Stimulated activated CD8-positive, alpha-beta memory T cell treated with anti-CD3 and anti-CD28 coated beads, Interleukin-4, amount 100 ng/mL, for 1 hour (primary cell): ENCODE measurements at places on chromosomes 16 and 17.

- no peak for DNase-seq
Observed at GRCh38 chr17:17425591-17425990, 51.2 kb upstream of the MED9 start.

- no peak for DNase-seq
Observed at GRCh38 chr17:44977065-44977464, 9.0 kb upstream of the C1QL1 start.

DNA sequence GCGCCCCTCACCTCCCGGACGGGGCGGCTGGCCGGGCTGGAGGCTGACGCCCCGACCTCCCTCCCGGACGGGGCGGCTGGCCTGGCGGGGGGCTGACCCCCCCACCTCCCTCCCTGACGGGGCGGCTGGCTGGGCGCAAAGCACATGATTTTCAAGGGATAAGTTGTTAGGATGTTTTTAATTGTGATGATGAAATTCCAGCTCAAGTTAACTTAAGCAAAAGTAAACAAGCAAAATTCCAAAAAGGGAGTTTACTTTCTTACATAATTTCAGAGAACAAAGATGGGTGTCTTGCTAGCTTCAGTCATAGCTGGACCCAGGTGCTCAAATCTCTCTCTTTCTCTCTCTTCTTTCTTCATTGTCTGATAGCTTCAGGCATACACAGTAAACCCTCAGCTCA is 33.6 kb upstream of the MED9 start:
- no peak for DNase-seq

DNA sequence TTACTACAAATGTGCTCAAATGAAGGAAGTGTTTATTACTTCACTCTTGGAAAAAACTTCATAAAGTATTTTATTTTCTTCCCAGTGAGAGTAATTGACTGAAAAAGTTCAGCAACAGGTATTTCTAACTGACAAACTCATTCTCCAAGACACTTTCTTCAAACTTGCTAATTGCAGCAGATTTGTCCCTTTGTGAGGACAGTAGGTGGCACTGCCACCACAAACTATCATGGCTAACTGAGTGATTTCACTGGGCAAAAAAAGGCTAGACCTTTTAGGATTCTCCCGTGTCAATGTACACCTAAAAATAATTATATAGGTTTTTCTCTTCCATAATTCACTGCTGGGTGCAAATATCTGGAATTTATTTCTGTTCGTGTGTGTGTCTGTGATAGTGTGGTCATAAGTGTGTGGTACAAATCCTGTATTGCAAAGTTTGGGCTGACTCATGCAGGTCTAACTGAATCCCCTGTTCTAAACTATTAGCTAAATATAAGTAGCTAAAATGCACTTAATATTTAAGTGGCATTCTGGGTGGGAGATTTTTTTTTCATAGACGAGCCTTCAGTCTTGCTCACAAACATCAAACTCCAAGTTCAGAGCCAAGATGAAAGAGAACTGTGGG is 3.9 kb downstream of the HS3ST3A1 start:
- DNase-seq: peak; percentile 6

DNA sequence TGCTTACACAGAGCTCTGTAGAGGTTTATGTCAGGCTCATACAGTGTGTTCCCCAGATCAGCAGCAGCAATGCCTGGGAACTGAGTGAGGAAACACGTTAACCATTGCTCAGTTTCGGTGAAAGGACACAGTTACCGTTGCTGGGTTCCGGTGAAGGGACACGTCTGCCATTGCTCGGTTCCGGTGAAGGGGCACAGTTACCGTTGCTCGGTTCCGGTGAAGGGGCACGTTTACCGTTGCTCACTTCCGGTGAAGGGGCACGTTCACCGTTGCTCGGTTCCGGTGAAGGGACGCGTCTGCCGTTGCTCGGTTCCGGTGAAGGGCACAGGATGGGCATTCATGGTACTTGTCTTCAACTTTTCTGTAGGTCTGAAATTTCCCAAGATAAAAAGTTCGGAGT is 81.7 kb downstream of the MRM3 start:
- no peak for DNase-seq

- no peak for DNase-seq
Observed at GRCh38 chr17:55710410-55710809, 12.3 kb downstream of the TMEM100 start.

- peak; percentile 41 for DNase-seq
Observed at GRCh38 chr16:70653809-70654771, 7.7 kb downstream of the IL34 start.

DNA sequence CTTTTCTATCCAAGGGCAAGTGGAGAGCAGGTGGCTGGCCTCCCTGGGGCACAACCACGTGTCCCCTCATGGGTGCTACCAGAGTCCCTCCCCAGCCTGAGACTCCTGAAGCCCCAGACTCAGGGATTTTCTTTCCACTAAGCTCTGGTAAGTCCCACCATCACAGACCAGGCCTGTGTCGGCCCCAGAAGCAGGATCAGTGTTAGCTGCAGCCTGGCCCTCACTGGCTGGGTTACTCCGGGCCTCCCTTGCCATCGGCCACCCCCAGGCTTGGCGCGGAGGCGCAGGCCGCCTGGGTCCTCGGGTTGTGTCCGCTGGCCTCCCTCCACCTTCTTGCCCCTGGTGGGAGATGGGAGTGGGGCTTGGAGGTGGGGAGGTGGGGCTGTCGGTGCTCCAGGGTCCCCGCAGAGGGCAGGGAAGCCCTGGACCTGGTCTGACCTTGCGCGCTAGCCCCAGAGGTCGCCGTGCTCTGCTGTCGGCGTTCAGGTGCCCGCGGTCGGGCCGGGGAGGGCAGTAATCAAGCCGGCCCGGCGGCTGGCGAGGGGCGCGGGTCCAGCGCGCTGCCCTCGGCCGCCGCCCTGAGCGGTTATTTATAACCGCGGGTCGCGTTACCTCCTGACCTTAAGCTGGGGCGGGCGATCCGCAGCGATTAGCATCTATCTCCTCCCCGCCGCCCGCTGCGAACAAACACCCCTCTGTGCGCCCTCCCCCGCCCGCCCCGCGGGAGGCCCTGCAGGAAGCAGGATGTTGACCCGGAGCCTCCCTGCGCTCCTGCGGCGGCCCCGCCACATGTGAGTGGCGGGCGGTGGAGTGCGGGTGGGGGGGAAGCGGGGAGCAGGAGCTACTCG is 78.1 kb upstream of the TOB1 start:
- peak; percentile 40 for DNase-seq

- no peak for DNase-seq
Observed at GRCh38 chr17:35568561-35568960, 7.9 kb upstream of the SLFN14 start.

DNA sequence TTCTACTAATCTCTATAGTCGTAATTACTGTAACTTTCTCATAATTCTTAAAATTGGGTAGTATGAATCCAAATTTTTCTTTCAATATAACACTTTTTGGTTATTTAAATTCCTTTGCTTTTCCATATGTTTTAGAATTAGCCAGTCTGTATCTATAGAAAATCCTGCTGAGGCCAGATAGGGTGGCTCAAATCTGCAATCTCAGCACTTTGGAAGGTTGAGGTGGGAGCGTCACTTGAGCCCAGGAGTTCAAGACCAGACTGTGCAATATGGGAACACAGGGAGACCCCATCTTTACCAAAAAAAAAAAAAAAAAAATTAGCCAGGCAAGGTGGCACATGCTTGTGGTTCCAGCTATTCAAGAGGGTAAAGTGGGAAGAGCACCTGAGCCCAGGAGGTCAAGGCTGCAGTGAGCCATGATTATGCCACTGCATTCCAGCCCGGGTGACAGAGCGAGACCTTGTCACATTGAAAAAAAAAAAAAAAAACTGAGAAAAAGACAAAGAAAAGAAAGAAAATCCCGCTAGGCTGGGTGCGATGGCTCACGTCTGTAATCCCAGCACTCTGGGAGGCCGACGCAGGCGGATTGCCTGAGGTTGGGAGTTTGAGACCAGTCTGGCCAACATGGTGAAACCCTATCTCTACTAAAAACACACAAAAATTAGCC is 9.3 kb downstream of the TERF2 start:
- no peak for DNase-seq

DNA sequence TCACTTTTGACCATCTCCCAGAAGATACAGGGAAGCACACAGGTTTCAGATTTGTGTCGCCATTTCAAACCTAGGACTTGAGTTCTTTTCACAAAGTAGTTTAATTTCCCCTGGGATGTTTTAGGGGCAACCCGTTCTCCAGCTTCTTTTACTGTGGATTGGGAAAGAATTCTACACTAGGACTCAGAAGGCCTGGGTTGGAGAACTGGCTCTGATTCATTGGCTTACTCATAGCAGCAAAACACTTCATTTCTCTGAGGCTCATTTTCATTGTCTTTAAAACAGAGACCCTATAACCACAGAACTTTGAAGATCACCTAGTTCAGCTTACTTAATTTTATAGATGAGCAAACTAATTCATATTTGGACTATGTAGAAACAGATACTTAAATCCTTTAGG is 175.9 kb upstream of the SALL1 start:
- no peak for DNase-seq

- no peak for DNase-seq
Observed at GRCh38 chr16:78906135-78906534, 694.4 kb downstream of the MAF start.

GRCh38 chr16:89363621-89364393 is 126.6 kb downstream of the ANKRD11 start:
- no peak for DNase-seq

DNA sequence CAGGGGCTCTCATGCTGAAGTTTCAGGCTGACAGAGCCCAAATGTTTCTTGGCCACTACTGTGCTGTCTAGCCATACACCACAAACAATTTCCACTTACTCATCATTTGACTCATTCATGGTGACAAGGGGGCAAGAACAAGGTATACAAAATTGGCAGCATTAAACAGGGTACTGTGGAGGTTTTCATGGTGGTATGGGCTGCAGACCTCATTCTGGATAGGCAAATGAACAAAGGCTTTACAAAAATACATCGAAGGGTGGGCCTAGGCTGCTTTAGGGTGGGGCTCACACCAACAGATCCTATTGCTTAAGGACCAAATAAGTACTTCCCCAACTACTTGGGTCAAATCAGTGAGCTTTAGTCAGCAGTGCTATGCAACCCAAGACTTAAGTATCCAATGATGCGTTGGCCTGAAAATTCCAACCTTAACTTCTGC is 53.0 kb downstream of the N4BP1 start:
- DNase-seq: no peak

GRCh38 chr17:30530346-30531025 is 53.3 kb downstream of the GOSR1 start:
- DNase-seq: no peak

- DNase-seq: no peak
Observed at GRCh38 chr16:12535535-12536411, 267.9 kb downstream of the CPPED1 start.

DNA sequence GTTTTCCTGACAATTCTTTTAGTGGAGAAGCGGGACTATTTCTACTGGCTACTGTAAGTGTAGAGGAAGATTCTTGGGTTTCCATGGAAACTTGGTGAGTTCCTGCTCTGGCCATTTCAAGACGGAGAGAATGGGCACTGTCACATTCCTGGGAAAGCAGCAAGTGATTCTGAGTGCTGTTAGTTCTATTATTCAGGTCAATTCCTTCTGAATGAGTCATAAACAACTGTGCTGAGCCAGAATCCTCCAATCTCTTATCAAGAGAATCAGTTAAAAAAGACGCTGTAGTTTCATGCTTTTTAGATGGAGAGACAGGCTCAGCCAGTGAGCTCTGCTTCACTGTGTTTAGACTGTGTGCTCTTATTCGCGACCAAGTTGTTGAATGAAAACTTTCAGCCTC is 19.6 kb downstream of the AKAP10 start:
- no peak for DNase-seq

DNA sequence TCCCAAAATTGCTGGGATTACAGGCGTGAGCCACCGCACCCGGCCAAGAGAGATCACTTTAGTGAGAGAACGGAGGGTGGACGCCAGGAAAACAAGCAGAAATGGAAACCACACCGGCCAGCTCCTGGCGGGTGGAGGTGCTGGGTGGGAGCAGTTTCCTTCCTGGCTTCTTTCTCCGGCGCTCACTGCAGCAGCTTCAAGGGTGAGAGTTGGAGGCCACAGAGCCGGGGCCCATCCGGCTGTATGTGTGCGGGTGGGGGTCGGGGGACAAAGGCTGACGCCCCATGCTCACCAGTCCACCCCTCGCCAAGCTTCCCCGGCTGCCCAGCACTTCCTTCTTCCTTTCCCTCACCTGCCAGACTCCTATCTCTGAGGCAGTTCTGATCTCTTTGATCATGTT is 13.5 kb upstream of the BHLHA9 start:
- DNase-seq: no peak

GRCh38 chr17:81428516-81428915 is 33.3 kb downstream of the BAHCC1 start:
- no peak for DNase-seq

GRCh38 chr17:929586-929985 is 50.0 kb downstream of the NXN start:
- DNase-seq: no peak

DNA sequence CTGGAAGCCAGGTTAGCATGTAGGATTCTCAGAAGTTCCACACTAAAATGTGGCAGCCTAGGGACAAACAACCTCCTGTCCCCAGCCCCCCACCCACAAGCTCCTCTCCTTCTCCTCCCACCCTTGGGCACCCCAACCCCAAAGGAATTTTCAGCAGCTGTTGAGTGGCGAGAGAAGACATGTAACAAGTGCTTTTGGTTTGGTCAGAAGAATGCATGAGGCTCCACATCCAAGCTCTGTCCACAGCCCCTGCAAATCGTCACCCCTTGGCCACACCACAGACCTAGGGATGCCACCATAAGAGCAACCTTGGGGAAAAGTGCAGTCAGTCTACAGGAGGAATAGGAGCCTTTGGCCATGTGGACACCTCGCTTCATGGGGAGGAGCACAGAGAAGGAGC is 11.9 kb upstream of the RAB37 start:
- DNase-seq: no peak

- no peak for DNase-seq
Observed at GRCh38 chr16:68468842-68469241, 20.5 kb upstream of the SMPD3 start.

GRCh38 chr16:6558661-6559060 is 774.0 kb upstream of the RBFOX1 start:
- DNase-seq: no peak

GRCh38 chr17:51941272-51941671 is 217.2 kb downstream of the CA10 start:
- DNase-seq: no peak

- DNase-seq: no peak
Observed at GRCh38 chr17:69912805-69913204, 162.2 kb upstream of the KCNJ16 start.

- DNase-seq: no peak
Observed at GRCh38 chr17:7184091-7184488, 4.9 kb upstream of the ASGR1 start.

DNA sequence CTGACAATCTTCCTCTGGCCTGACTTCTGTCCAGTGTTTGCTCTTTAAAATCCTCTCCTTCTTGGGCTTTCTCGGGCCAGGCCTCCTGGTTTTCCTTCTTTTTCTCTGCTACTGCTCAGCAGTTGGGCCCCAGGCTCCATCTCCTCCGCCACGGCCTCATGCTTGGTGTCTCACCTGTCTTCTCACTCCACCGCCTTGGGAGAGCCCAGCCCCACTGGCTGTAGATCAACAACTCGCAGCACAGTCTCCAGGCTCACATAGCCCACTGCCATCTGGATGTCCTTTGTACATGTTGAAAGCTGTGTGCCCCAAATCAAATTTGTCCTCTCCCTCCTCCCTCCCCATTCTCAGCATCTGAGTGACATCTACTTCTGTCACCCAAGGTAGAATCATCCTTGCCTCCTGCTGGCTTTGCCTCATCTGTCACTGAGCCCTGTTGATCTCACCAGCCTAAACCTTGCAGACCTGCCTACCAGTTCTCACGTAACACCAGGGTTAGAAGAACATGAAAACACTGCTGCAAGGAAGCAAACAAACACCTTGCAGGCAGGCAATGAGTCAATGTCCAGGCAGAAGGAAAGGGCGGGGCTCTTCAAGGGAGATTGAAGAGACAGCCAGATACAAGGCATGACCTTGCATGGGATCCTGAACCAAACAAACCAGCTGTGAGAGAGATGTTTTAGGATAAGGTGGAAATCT is 103.2 kb upstream of the SMURF2 start:
- no peak for DNase-seq
